A172 (cell line): ENCODE measurements at places on chromosomes 3 and 15. TPM values are rescaled to one million over a fixed set of nuclear protein-coding genes. Genes with fewer than 3 reads are reported as not detected.

Gene SLC28A1
- total RNA-seq, result not detected in 2 replicates

Gene GABRB3
- not detected in 2 replicates for total RNA-seq

Gene DOCK3
- 1.4 TPM in 2 replicates for total RNA-seq

Gene AGTR1
- not detected in 2 replicates for total RNA-seq

Gene DGKG
- total RNA-seq, result 10.1 and 12.0 TPM in 2 replicates

Gene LMAN1L
- not detected in 2 replicates for total RNA-seq

Gene VWA5B2
- total RNA-seq, result 0.36 and 0.72 TPM in 2 replicates

Gene SCG3
- not detected in 2 replicates for total RNA-seq

Gene GABRA5
- not detected in 2 replicates for total RNA-seq

Gene RAB43
- total RNA-seq, result 19.8 and 25.3 TPM in 2 replicates

Gene IGF1R
- total RNA-seq, result 6.1 and 9.4 TPM in 2 replicates

Gene SCAANT1
- total RNA-seq, result not detected in 2 replicates
